ENCODE measurements at places on chromosomes 12 and 14. TPM values are rescaled to one million over a fixed set of nuclear protein-coding genes. Genes with fewer than 3 reads are reported as not detected.

CFAP54 gene
- 0.16 TPM for total RNA-seq

CCDC38 gene
- 0.22 TPM for total RNA-seq

PHC1 gene
- 23.4 TPM for total RNA-seq

KLRC2 gene
- total RNA-seq: not detected

MIP gene
- not detected for total RNA-seq

ALDH1L2 gene
- total RNA-seq: 3.0 TPM

TMEM229B gene
- 1.4 TPM for total RNA-seq

KIF26A gene
- 6.5 TPM for total RNA-seq

GPR65 gene
- 0.25 TPM for total RNA-seq

POTEM gene
- total RNA-seq: not detected

KRT80 gene
- total RNA-seq: not detected

TAS2R19 gene
- total RNA-seq: 0.38 TPM

TMCC3 gene
- 1.7 TPM for total RNA-seq

GRCh38 chr14:103688906-103689902 lies 26.0 kb downstream of the XRCC3 start:
- peak; percentile 67 for DNase-seq

DNA sequence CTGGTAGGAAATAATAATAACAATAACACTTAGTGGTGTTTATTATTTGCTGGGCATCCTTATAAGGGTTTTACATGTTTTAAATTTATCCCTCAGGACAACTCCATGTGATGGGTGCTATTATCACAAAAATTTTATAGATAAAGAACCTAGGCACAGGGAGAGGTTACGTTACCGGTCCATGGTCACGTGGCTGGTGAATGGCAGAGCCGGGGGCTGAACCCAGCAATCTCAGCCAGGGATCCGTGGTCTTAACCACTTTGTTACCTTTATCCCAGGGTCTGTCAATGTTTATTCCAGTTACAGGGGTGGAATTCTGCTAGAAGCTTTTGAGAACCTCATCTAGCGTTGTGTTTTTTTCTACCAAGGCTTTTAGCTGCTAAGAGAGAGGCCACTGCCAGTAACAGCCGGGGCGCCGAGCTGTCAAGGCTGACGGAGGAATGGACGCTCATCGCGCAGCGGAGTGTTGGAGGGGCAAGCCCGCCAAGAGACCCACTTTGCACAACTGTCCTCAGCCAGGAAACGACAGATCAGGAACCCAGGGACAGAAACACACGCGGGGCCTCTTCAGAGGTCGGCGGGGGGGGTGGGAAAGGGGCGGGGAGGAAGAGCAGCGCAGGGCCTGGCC lies 418 bp downstream of the AMN1 start:
- no peak for DNase-seq

- peak; percentile 70 for DNase-seq
Measured at GRCh38 chr12:114662512-114663177, 21.3 kb downstream of the TBX3 start.

GRCh38 chr12:81128930-81129554 lies 51.2 kb downstream of the ACSS3 start:
- no peak for DNase-seq

- DNase-seq: no peak
Measured at GRCh38 chr12:45124485-45125155, 73.7 kb upstream of the DBX2 start.

- no peak for DNase-seq
Measured at GRCh38 chr12:128008341-128008740, 258.6 kb upstream of the TMEM132C start.

GRCh38 chr12:2805143-2805520 lies 7.3 kb upstream of the ITFG2 start:
- no peak for DNase-seq

DNA sequence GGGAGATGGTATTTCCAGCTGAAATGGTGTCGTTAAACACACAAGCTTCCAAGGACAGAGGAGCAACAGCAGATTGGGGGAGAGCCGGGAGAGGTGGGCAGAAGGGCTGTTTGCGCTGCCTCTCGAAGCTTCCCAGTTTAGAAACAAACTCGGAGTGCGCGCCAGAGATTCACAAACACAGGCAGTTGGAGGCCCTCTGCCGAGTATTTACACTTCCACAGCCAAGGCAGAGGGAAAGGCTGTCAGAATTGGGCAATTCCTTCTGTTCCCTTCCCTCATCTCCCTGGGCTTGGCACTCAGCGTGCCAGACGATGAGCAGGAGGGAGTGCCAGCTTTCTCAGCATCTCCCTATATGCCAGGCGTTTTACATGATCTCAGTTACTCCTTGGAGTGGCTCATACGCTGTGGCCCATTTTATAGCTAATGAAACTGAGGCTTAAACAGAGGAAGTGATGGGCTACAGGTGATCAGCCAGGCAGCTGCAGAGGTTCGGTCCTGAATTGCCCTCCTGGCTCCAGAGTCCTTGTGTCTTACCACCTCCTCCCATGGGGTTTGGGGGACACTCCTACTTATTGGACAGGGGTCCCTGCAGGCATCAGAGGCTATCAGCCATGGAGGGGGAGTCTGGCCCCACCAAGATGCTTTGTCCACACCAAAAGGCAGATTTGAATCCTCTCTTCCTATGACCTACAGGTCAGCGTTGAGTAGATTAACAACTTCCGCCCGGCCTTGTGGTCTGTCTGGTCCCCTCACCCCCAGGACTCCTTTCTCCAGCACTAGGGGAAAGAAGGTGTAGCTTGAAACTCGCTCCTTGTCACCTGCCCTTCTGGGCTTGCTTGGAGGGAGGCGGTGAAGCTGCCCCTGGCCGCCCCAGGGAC lies 3.1 kb downstream of the FAM222A start:
- DNase-seq: peak; percentile 30

DNA sequence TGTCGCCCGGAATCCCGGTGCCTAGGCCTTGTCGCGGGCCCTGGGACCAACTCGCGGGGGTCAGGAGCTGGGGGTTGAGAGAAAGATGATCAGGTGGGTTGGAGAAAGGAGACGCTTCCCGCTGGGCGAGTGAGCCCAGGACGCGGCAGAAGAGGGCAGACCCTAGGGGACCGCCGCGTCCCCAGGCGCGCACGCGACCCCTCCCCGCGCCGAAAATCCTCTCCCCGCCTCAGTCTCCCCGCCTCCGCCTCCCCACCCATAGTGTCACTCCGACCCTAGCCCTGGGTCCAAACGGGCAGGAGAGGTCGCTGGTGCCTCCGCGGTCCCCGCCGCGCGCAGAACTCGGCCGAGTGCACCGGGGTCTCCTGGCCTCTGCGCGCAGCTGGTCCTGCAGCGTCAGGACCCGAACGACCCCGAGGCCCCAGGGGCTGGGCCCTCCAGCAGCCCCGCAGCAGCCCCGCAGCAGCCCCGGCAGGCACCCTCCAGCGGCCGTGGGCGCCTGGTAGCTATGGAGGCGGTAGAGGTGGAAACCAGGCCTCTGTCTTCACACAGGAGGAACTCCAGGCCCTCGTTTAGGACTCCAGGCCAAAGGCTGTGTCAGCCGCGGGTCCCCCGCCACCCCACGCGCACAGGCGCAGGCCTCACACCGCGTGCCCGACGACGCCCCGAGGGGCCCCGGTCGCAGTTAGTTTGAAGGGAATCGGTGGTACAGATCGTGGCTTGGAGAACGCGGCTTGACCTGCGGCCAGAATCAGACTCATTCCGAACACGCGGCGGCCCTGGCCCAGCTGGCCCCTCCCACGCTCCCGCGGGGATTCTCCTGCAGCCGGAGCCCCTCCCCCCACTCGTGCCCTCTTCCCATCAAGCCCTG lies 60.1 kb upstream of the EIF5 start:
- DNase-seq: no peak

DNA sequence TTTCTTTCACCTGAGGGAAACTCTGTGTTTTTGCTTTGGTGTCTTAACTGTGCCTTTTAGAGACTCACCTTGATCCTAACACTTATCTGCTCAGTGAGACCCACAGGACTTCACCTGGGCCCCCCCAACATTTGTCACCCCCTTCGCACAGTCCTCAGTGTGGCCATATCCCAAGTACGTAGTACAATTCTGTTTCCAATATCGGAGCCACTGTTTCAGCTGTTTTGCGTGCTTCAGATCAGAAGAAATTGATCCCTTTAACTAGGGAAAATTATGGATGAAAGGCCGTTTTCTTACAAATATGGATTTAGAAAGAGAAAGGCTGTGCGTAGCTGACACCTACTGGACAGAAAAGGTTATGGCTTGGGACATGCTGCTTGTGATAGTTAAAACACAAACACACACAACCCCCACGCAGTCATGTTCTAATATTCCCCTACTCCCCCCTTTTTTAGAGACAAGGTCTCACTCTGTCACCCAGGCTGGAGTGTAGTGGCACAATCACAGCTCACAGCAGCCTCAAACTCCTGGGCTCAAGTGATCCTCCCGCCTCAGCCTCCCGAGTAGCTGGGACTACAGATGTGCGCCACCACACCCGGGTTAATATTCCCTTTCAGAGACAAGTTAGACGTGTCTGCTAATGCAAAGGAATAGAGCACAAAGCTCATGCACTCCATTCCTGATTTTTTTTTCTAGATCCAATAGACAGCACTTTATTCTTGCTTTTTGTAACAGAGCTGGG lies 3.6 kb upstream of the SLC7A8 start:
- DNase-seq: no peak

GRCh38 chr12:57461276-57461916 lies 1.8 kb downstream of the GLI1 start:
- DNase-seq: peak; percentile 74

GRCh38 chr14:100281286-100282082 lies 24.8 kb downstream of the SLC25A29 start:
- DNase-seq: no peak

- peak; percentile 60 for DNase-seq
Measured at GRCh38 chr12:125861299-125862281, 796.4 kb downstream of the AACS start.

DNA sequence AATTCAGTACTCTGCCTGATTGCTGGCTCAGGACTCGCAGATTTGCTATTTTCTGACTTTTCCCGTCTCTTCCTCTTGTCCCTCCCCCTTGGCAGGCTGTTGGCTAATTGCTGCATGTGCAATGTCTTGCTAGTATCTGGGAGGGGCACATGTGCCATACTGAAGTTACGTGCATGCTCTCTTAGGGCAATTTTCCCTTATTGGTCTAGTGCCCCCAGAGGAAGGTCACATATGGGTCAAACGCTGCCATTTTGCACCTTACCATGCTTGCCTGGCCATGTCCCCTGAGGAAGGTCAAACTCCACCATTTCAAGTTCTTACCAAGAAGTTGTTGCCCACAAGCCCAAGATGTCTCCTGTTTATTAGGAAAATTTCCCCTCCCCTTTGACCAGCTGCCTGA lies 13.9 kb upstream of the ERC1 start:
- DNase-seq: no peak

DNA sequence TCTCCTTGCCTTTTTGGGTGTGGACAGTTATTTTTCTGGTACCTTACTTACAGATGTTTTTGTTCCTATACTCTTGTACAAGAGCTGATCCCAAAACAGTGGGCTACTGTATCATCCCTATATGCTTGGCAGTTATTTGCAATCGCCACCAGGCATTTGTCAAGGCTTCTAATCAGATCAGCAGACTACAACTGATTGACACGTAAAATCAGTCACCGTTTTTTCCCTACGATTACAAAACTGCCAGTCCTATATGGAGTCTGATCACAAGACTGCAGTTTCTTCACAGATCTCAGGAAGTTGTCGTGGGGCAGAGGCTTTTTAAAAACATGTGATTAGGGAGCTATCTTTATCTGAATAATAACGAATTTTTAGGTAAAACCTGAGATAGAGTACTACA lies 1.3 kb downstream of the LYSET start:
- no peak for DNase-seq

GRCh38 chr14:101186544-101186943 lies 283.0 kb upstream of the RTL1 start:
- DNase-seq: no peak

GRCh38 chr12:93614917-93615596 lies 42.6 kb downstream of the SOCS2 start:
- no peak for DNase-seq

- DNase-seq: no peak
Measured at GRCh38 chr14:93799989-93800921, 12.0 kb upstream of the PRIMA1 start.

- DNase-seq: peak; percentile 78
Measured at GRCh38 chr14:54773171-54774006, 129.2 kb downstream of the GCH1 start.

DNA sequence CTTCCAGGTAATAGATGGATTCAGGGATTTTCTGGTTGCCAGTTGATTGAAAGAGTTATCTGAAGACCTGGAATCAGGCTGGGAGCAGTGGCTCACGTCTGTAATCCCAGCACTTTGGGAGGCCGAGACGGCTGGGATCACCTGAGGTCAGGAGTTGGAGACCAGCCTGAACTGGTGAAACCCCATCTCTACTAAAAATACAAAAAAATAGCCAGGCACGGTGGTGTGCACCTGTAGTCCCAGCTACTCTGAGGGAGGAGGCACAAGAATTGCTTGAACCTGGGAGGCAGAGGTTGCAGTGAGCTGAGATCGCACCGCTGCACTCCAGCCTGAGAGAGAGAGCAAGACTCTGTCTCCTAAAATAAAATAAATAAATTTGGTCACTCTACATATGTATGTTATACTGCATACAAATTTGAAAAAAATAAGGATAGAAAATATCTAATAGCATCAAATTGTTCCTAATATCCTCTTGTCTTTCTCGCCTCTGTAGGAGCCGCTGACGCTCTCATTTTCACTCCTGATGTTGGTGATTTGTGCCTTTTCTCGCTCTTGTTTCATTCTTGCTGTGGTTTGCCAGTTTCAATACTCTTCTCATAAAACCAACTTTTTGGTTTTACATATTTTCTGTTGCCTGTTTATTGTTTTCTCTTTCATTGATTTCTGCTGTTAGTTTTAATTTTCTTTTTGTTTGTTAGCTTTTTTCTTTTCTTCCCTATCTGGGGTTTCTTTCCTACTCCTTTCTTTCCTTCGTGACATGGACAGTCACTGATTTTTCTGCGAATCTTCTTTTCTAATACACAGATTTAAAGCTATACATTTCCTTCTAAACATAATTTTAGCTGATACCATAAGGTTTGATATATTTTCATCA lies 23.8 kb upstream of the PLD4 start:
- DNase-seq: no peak

- DNase-seq: peak; percentile 80
Measured at GRCh38 chr14:59360923-59361794, 104.0 kb downstream of the GPR135 start.

- no peak for DNase-seq
Measured at GRCh38 chr12:130127912-130128789, 34.1 kb upstream of the FZD10 start.

DNA sequence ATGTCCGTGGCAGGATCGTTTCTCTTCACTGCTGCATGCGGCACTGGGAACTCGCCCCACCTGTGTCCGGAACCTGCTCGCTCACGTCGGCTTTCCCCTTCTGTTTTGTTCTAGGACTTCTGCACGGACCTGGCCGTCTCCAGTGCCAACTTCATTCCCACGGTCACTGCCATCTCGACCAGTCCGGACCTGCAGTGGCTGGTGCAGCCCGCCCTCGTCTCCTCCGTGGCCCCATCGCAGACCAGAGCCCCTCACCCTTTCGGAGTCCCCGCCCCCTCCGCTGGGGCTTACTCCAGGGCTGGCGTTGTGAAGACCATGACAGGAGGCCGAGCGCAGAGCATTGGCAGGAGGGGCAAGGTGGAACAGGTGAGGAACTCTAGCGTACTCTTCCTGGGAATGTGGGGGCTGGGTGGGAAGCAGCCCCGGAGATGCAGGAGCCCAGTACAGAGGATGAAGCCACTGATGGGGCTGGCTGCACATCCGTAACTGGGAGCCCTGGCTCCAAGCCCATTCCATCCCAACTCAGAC lies 1.2 kb downstream of the FOS start:
- DNase-seq: peak; percentile 29

- no peak for DNase-seq
Measured at GRCh38 chr12:62332598-62332997, 72.4 kb downstream of the USP15 start.

GRCh38 chr12:18798535-18799361 lies 60.8 kb downstream of the CAPZA3 start:
- no peak for DNase-seq

Measured in left ventricle myocardium inferior (tissue), 1 donor.